ENCODE measurements at places on chromosomes 2 and 18.

DNA sequence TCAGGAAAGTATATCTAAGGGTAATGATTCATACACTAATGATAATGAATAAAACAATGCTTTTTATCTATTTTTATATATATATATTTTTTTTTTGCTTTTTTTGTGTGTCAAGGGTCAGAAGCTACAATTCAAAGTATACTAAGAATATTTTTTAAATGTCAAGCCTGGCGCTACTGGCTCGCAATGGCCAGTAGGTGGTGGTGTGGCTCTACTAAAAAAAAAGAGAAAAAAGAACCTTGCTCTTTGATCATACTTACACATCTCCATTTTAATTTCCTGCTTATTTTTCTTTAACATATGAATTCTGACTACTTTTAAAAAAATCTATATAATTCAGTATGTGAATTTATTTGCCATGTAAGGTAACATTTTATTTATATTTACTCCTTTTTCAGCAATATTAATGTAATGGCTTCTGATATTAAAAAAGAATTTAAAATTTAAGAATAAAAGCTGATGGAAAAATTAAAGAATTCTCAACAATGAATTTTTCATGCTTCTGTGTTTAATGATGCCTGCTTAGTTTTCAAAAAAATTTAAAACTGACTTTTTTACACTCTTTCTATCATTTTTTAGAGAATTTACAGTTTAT is 232.9 kb downstream of the GULP1 start:
- no peaks in the 10 kb centered on the region for H3K4me1 ChIP-seq
- no peak for DNase-seq
- no peaks in the 10 kb centered on the region for H3K27me3 ChIP-seq
- H3K36me3 ChIP-seq, result no peaks in the 10 kb centered on the region
- no peak overlapping the region for H3K4me3 ChIP-seq
- no peak overlapping the region for H3K27ac ChIP-seq

DNA sequence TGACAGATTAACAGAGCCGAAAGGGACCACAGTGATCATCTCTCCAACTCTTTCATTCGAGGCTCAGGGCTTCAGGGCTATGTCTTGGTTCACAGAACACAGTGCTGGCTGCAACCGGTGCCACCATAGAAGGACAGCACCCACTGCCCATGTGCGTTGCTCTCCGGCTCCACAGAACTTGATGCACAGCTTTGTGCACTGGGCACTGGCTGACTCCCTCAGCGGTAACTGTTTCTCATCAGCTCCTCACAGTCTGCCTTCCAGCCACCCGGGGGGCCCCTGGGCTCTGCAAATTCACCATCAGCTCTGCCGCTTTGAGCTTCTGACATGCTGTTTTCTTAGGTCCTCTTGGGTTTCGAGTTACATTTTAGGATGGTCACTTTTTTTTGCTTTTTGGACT is 124.3 kb upstream of the RAB12 start:
- peaks cover 17% of the 10 kb centered on the region for H3K27me3 ChIP-seq
- no peak overlapping the region for H3K4me3 ChIP-seq
- no peak overlapping the region for H3K27ac ChIP-seq

GRCh38 chr2:165390875-165391274 is 78.6 kb upstream of the CSRNP3 start:
- H3K4me3 ChIP-seq, result no peak overlapping the region
- no peak overlapping the region for H3K27ac ChIP-seq
- no peaks in the 10 kb centered on the region for H3K4me1 ChIP-seq
- peaks cover 7% of the 10 kb centered on the region for H3K27me3 ChIP-seq

DNA sequence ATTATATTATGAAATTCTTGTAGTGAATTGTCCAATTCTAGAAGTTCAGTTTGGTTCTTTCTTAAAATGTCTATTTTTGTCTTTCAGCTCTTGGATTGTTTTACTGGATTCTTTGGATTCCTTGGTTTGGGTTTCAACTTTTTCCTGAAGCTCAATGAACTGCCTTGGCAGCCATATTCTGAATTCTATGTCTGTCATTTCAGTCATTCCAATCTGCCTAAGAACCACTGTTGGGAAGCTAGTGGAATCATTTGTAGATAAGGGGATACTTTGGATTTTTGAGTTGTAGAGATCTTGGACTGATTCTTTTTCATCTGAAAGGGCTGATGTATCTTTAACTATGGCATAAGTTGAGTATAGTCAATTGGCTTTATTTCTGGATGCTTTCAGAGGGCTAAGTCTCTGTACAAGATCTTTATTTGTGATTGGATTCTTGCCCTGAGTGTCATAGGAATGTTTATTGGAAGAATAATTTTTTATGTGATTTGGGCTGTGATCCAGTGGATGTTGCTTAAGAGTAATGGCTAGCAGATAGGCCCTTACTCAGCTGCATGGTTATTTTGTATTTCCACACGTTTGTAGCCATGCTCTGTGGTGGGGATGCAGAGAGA is 42.3 kb downstream of the SERPINB7 start:
- H3K4me3 ChIP-seq, result no peak overlapping the region
- H3K27me3 ChIP-seq, result peaks cover 64% of the 10 kb centered on the region
- no peak for DNase-seq
- H3K36me3 ChIP-seq, result no peaks in the 10 kb centered on the region
- no peaks in the 10 kb centered on the region for H3K4me1 ChIP-seq

DNA sequence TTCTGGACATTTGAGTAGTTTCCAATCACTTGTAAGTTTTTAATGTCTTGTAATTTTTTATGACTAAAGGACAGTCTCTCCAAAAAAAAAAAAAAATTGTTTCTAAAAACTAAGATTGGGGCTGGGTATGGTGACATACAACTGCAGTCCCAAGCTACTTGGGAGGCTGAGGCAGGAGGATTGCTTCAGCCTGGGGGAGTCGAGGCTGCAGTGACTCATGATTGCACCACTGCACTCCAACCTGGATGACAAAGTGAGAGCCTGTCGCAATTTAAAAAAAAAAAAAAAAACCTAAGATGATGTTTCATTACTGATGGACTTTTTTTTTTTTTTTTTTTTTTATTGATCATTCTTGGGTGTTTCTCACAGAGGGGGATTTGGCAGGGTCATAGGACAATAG is 34.4 kb upstream of the PKDCC start:
- no peak for DNase-seq
- no peaks in the 10 kb centered on the region for H3K36me3 ChIP-seq
- H3K27ac ChIP-seq, result no peak overlapping the region
- H3K4me3 ChIP-seq, result no peak overlapping the region
- H3K4me1 ChIP-seq, result peaks cover 25% of the 10 kb centered on the region
- peaks cover 15% of the 10 kb centered on the region for H3K27me3 ChIP-seq

GRCh38 chr2:65314801-65315441 is 87.3 kb downstream of the ACTR2 start:
- no peaks in the 10 kb centered on the region for H3K27me3 ChIP-seq
- H3K4me1 ChIP-seq, result peaks cover 5% of the 10 kb centered on the region
- H3K27ac ChIP-seq, result no peak overlapping the region
- DNase-seq, result no peak
- H3K4me3 ChIP-seq, result no peak overlapping the region

- no peak overlapping the region for H3K27ac ChIP-seq
- peaks cover 51% of the 10 kb centered on the region for H3K4me1 ChIP-seq
- no peak overlapping the region for H3K4me3 ChIP-seq
- H3K36me3 ChIP-seq, result no peaks in the 10 kb centered on the region
- no peaks in the 10 kb centered on the region for H3K27me3 ChIP-seq
These were observed 78.5 kb upstream of the STK17B start for GRCh38 chr2:196249860-196250259.

DNA sequence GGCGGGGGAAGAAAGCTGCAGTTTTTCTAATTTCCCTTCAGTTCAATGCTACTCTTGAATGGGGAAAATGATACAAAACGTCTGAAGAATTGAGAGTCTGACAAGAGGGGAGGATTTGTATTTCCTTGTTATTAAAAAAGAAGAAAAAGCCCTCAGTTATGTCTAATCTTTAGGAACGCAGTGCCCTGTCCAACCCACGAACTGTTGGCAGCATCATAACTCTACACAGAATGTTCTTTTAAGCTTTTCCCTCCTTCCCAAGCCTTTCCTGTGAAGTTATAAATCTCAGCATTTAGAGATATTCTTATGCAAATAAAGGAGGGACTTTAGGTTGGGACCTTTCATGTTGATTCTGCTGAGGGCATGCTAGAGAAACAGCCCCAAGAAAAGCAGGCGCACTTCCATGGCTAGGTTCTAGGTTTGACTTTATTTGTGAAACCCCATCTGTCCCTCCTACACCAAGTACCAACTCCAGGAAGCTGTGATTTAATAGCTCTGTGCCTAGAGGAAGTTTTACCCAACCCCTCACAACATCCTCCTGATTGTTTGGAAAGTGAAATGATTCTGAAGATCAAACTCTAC is 288.6 kb downstream of the SETBP1 start:
- H3K36me3 ChIP-seq, result peaks cover 2% of the 10 kb centered on the region
- H3K27ac ChIP-seq, result no peak overlapping the region
- H3K4me3 ChIP-seq, result no peak overlapping the region

- no peak overlapping the region for H3K4me3 ChIP-seq
- no peaks in the 10 kb centered on the region for H3K36me3 ChIP-seq
- H3K27ac ChIP-seq, result no peak overlapping the region
- peaks cover 26% of the 10 kb centered on the region for H3K4me1 ChIP-seq
These were observed 136.9 kb downstream of the COMMD1 start for GRCh38 chr2:62042400-62042799.

DNA sequence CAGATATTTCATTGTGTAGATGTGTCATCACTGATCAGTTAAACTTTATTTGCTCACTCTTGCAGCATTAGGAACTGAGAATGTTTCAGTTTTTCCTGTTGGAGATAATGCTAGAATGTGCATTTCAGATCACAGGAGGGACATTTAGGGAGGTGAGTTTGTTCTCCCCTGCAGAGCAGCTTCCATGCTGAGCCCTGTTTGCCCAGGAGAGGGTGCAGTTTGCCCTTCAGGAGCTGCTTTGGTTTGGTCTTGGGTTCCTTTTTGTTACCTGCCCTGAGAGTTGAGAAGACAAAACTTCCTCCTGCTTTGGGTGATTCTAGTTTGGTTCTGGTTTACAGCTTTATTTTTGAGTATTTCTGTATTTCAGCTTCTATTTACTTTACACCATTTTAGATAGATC is 49.9 kb downstream of the DGKD start:
- H3K27ac ChIP-seq, result peak overlapping the region; percentile 79
- H3K36me3 ChIP-seq, result peaks cover 27% of the 10 kb centered on the region
- DNase-seq, result peak; percentile 55
- no peaks in the 10 kb centered on the region for H3K27me3 ChIP-seq
- H3K4me3 ChIP-seq, result no peak overlapping the region
- peaks cover 41% of the 10 kb centered on the region for H3K4me1 ChIP-seq

- no peaks in the 10 kb centered on the region for H3K36me3 ChIP-seq
- no peaks in the 10 kb centered on the region for H3K4me1 ChIP-seq
- no peak overlapping the region for H3K4me3 ChIP-seq
- no peak overlapping the region for H3K27ac ChIP-seq
These were observed 377.0 kb downstream of the DCC start for GRCh38 chr18:52716973-52717372.

- H3K27me3 ChIP-seq, result peaks cover 38% of the 10 kb centered on the region
- no peak for DNase-seq
- no peak overlapping the region for H3K27ac ChIP-seq
- no peaks in the 10 kb centered on the region for H3K4me1 ChIP-seq
These were observed 43.1 kb upstream of the GBX2 start for GRCh38 chr2:236211296-236211695.

- H3K27me3 ChIP-seq, result no peaks in the 10 kb centered on the region
- H3K4me3 ChIP-seq, result no peak overlapping the region
- H3K27ac ChIP-seq, result no peak overlapping the region
- no peaks in the 10 kb centered on the region for H3K36me3 ChIP-seq
- no peak for DNase-seq
These were observed 536.1 kb downstream of the SLC4A3 start for GRCh38 chr2:220163486-220163885.

DNA sequence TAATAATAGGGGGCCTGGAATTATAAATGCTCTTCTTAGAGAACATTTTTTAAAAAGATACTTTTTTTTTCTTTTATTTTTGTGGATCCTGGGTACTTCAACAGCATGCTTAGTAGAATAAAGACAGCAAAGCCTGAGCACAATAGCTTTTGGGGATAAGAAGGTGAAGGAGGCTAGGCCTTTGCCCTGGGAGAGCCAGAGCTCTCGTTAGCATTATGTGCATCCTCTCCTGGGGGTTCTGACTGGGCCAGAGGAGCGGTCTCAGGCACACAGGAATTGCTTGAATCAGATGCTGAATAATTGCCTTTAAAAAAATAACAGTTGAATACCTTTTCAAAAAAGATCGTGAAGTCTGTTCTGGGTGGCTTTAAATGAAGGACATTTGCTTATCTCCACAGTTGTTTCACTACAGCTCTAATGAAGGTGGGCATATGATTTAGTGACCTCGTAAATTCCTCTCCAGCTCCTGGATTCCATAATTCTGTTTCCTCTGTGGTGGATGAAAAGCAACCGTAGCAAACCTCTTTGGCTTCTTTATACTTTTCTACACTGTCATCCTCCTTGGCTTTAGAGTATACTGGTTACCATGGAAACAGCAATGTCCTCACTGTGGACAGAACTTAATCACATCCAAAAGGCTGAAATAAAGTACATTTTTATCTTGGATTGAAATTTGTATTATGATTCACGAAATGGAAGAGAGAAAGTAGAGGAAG is 133.8 kb downstream of the MAIP1 start:
- peaks cover 42% of the 10 kb centered on the region for H3K27me3 ChIP-seq
- DNase-seq, result no peak
- peaks cover 2% of the 10 kb centered on the region for H3K4me1 ChIP-seq
- peaks cover 3% of the 10 kb centered on the region for H3K36me3 ChIP-seq

- H3K4me3 ChIP-seq, result no peak overlapping the region
- no peak for DNase-seq
- H3K27ac ChIP-seq, result no peak overlapping the region
- H3K27me3 ChIP-seq, result peaks cover 19% of the 10 kb centered on the region
These were observed 73.2 kb upstream of the ZCCHC2 start for GRCh38 chr18:62449490-62450104.

DNA sequence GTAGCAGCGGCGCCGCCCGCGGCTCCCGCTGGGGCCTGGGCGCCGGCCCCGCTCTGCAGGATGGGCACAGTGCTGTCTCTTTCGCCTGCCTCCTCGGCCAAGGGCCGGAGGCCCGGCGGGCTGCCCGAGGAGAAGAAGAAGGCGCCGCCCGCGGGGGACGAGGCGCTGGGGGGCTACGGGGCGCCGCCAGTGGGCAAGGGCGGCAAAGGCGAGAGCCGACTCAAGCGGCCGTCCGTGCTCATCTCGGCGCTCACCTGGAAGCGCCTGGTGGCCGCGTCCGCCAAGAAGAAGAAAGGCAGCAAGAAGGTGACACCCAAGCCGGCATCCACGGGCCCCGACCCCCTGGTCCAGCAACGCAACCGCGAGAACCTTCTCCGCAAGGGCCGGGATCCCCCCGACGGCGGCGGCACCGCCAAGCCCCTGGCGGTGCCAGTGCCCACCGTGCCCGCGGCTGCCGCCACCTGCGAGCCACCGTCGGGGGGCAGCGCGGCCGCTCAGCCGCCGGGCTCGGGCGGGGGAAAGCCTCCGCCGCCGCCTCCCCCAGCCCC is 369 bp downstream of the CDK5R2 start:
- H3K4me3 ChIP-seq, result peak overlapping the region; percentile 69
- H3K27me3 ChIP-seq, result peaks cover 61% of the 10 kb centered on the region
- H3K4me1 ChIP-seq, result peaks cover 12% of the 10 kb centered on the region
- no peak overlapping the region for H3K27ac ChIP-seq

GRCh38 chr2:24721470-24721869 is 71.7 kb downstream of the PTRHD1 start:
- H3K4me3 ChIP-seq, result no peak overlapping the region
- H3K4me1 ChIP-seq, result peaks cover 20% of the 10 kb centered on the region
- H3K36me3 ChIP-seq, result peaks cover 31% of the 10 kb centered on the region
- peak overlapping the region; percentile 9 for H3K27ac ChIP-seq
- H3K27me3 ChIP-seq, result no peaks in the 10 kb centered on the region
